Suppressor macrophage treated with lipopolysaccharide for 4 hours (primary cell): ENCODE measurements at places on chromosomes 3 and 15.

DNA sequence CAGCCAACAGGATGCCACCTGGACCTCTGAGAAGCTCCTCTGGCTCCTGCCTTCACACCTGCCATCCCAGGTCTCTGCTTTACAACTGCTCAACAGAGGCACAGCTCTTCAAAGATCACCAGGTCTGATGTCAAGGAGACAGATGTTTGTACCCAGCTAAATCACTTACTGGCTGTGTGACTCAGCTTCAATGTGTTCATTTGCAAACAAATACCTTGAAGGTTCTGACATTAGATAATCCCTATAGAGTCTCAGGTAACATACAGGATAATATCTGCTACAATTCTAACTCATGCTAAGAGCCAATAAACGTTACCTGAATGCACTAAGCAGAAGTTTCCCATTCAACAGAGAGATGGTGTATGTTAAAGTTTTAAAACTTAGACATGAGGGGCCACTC is 163.4 kb upstream of the IGF1R start:
- no peak for DNase-seq

GRCh38 chr3:4432259-4432658 is 34.8 kb downstream of the SUMF1 start:
- DNase-seq: peak; percentile 25

GRCh38 chr3:97979610-97980009 is 7.4 kb upstream of the RIOX2 start:
- no peak for DNase-seq

DNA sequence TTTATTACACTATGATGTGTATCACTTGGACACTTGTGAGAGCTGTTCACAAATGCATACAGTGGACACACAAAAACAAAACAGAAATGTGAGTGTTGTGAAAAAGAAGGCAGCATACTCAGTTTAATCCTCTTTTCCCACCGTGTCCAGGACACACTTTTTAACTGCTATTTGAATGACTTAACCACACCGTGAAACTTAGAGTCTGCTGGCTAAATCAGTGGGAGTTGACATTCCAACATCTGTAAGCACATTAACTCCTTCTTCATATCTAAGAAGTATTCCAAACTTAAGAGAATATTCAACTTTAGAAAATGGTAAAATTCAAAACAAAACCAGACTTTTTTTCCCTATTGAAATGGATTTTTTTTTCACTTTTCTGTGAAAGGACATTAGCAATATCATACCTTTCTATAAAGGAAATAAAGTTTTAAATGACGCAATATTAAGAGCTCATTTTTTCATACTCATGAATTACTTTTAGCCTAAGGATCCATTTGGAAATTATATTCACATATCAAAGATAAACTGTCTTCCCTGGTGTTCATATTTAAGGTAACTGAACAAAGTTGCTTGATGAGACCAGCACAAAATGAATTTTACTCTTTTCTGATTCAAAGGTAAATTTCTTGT is 316.6 kb downstream of the RBMS3 start:
- DNase-seq: no peak

DNA sequence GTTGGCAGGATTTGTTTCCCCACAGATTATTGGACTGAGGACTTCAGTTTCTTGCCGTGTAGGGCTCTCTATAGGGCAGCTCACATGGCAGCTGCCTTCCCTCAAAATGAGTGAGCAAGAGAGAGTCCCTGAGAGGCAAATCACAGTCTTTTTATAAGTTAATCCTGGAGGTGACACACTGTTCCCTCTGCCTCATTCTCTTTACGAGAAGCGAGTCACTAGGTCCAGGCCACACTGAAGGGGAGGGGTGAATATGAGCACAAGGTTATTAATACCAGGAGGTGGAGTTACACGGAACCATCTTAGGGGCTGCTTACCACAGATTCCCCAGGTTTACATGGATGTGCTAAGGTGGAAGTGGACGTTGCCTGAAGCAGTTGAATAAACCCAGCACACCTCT is 77.0 kb downstream of the LPP start:
- peak; percentile 17 for DNase-seq

- no peak for DNase-seq
Measured at GRCh38 chr3:27095553-27096222, 273.5 kb downstream of the NEK10 start.

DNA sequence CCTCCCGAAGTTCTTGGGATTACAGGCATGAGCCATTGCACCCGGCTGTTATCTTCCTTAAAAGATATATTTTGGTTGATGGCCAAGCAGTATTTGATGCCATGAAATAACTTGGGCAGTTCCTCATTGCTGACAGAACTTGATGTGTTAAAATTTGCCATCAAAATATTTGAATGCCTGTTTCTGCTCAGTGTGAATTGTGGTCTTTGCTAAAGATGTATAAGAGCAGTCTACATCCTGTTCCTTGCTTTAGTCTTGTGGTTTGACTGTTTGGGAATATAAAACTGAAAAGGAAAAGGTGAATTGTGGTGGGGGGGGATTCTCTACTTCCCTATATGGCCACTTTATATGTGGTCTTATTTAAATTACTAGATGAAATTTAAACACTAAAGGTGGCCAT is 14.0 kb downstream of the TRIM71 start:
- DNase-seq: no peak

DNA sequence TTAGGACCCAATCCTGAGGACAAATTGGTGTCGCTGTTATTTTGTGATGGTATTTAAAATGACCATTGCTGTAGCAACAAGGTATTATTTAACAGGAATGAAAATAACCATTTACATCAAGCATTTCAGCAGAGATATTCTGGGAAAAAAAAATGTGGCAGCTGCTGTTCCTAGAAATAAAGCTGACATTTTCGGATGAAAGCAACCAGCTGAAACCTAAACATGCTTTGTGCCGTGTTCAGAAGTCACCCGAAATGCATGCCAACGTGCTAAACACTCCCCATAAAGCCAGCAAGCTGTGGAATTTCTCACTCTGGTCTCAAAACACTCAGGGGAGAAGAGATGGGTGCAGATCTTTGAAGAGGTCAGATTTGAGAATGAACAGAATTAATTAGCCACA is 31.5 kb upstream of the TAFA4 start:
- DNase-seq: no peak

DNA sequence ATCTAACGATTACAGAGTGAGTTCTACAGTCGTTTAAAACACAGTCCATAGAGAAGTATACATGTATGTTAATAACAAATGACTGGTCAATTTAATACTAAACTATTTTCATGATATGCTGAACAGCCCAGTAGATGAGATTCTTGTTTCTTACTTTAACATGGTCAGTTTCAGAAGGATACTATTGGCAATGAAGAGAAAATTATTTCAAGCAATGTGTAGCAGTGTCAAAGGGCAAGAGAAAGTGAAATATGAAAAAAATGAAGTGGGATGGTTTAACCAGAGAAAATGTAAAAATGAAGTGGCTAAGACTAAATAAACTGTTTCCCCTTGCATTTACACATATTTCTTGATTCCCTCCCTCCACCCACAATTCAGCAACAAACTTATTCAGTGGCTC is 192.1 kb upstream of the TTC14 start:
- DNase-seq: no peak

GRCh38 chr3:107978131-107979055 is 112.4 kb downstream of the CD47 start:
- no peak for DNase-seq

- DNase-seq: no peak
Measured at GRCh38 chr3:194320744-194321243, 30.3 kb downstream of the CPN2 start.

DNA sequence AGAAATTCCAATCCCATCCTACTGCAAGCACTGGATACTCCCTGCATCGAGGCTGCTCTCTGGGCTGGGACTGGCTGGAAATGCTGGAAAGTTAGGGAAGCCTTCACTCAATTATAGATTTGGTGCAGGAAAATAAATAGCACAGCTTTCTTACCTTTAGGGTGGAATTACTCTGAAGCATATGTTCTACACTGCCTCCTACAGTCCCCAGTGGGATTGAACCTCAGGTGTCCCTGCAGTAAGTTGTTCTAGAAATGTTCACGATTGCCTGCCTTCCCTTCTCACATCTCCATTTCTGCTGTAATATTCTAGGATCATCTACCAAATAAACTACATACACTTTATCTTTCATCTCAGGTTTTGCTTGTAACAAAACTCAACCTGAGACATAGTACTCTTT is 536.7 kb upstream of the LMCD1 start:
- DNase-seq: no peak

DNA sequence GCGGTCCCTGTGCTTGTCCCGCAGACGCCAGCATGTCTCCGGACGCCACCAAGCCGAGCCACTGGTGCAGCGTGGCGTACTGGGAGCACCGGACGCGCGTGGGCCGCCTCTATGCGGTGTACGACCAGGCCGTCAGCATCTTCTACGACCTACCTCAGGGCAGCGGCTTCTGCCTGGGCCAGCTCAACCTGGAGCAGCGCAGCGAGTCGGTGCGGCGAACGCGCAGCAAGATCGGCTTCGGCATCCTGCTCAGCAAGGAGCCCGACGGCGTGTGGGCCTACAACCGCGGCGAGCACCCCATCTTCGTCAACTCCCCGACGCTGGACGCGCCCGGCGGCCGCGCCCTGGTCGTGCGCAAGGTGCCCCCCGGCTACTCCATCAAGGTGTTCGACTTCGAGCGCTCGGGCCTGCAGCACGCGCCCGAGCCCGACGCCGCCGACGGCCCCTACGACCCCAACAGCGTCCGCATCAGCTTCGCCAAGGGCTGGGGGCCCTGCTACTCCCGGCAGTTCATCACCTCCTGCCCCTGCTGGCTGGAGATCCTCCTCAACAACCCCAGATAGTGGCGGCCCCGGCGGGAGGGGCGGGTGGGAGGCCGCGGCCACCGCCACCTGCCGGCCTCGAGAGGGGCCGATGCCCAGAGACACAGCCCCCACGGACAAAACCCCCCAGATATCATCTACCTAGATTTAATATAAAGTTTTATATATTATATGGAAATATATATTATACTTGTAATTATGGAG is 79.1 kb downstream of the SMAD6 start:
- no peak for DNase-seq
